Stimulated activated CD8-positive, alpha-beta memory T cell treated with anti-CD3 and anti-CD28 coated beads, Interleukin-12 subunit alpha, Interleukin-12 subunit beta, amount 100 ng/mL, for 4 hours (primary cell): ENCODE measurements at places on chromosomes 7 and 10.

- DNase-seq, result no peak
Observed at GRCh38 chr10:123840714-123841113, 50.9 kb downstream of the CPXM2 start.

DNA sequence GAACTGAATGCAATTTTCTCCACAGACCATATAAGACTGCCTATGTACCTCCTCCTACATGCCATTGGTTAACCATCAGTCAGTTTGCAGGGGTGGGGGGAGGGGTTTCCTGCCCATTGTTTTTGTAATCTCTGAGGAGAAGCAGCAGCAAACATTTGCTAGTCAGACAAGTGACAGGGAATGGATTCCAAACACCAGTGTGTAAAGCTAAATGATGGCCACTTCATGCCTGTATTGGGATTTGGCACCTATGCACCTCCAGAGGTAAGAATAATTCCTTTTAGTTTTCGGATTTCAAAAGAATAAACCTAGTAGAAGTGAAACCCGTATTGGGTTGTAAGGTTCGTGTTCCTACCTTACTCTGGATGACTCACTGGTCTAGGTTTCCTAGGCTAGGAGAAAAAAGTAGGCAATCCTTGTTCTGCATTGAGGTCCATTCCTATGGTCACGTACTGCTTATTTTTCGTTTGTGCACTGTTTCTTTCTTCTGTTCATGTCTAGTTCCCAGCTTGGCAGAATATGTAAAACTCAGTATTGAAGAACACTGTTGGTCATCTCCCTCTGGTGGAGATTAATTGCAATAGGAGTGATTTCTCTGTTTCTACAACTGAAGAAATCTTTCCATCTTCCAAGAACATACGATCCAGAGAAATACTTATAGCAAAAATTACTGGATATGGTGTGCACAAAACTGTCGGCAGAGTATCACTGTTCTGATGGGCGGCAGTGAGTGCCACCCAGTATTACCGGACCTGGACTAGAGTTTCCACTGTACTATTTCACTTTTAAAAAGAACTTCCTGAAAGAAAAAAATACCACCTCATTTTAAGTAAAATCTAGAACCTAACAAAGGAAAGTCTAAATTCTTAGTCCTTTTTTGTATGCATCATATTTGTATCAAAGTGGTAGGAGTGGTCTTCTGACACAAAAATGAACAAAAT, at the start of gene AKR1C3:
Gene AKR1C3 (plus strand): TSS at position 150 of the 941 bp plus-strand sequence. CDS start 31 bp downstream, at position 181.
- DNase-seq, result no peak

DNA sequence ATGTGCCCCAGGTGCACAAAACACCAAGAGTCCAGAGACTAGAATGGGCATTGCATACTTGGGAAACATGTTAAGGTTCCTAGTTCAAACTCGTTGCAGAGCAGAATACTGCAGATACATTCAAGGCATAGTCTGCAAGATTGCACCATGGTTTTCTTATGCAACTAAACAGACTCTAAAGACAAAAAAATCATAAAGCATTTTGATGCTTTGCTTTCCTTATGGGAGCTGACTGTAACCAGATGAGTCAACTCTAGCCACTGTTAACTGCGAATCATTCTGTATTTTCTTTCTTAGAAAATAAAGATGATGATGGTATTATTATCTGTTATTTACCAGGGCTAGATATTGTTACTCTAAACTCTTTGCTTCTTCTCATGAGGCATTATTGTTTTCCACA, 19.7 kb downstream of the TRUB1 start:
- DNase-seq, result no peak

DNA sequence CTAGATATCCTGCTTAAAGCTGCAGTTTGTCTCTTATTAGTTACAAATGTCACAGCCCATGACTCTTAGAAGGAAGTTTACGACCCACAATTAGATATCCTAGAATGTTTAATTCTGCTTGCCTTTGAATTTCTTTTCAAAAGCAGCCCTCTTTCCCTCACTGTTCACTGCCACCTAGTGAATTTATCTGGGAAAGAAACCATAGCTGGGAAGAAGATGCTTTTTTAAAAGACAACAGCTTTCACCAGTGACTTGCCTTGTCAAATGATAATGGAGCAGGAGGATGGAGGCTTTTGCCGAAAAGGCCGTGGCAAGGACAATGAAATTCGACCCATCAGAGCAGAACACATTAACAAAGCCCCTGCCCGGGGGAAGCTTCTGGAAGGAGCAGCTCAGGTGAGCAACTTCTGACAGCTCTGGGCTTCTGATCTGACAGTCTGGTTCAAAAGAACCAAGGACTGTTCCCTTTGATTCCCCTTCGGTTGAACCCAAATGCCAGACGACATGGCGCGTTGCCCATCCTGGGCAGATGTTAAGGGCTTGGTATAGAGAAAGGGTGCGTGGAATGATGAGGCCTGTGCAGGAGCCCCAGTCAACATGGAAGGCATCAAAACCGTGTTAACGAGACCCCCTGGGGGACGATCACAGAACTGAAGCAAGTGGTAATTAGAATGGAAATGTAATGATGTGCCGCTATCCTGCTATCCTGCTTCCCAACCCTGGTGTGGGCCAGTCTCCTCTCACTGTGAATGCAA, 236.8 kb downstream of the FRMD4A start:
- DNase-seq, result no peak

GRCh38 chr10:37960591-37961137, 15.8 kb downstream of the ZNF25 start:
- no peak for DNase-seq

DNA sequence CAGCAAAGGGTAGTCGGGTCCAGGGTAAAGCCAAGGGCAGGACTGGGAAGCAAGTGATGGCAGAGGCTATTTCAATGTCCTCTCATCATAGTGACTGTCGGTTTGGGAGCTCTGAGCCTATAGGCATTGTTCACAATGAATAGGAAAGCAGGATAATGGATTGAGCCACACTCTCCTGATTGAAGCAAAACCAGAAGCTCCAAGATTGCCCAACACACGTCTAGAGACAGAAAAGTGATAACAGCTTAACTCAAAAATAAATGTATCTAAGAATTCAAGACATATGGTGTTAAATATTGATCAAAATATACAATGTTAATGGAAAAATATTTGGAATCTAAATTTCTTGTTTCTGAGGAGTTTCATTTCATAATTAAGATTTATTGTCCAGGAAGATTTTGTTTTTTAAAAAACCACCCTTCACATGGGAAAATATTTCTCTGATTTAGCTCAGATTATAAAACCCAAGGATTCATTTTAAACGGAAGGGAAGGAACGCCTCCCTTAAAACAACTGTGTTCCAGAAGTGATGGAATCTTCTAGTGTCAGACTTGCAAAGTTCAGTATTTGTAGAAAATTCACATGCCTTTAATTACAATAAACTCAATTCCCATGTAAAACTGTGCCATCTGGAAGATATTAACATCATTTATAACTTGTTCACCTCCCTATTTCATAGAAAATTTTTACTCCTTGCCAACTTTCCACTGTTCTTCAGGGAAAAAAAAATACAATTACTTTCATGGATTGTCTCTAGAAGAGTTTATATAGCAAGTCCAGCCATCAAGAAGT, 54.5 kb downstream of the NRP1 start:
- DNase-seq, result no peak

- DNase-seq, result no peak
Observed at GRCh38 chr7:146146831-146147486, 30.4 kb downstream of the CNTNAP2 start.

- no peak for DNase-seq
Observed at GRCh38 chr10:96890172-96890513, 58.0 kb downstream of the LCOR start.

DNA sequence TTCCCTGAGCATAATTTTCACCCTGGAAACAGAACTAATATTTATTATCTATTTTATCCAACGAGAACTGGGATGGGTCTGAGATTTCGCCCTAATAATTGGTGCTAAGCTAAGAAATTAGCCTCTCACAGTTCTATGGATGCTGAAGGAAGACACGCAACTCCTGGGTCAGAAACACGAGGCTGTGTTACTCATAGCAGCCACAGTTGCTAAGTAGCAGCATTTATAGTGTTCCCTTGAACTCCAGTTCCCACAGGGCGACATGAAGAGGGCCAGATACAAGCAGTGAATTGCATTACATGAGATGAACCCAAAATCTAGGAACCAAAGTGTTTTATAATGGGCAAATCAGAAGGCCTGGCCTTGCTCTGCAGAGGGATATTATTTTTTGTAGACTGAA, 109.8 kb upstream of the AGR3 start:
- no peak for DNase-seq

GRCh38 chr10:123573236-123574108, 92.7 kb upstream of the GPR26 start:
- DNase-seq, result no peak

GRCh38 chr7:55031075-55031474, 12.3 kb downstream of the EGFR start:
- no peak for DNase-seq
